ENCODE measurements at places on chromosomes 12 and 14.

DNA sequence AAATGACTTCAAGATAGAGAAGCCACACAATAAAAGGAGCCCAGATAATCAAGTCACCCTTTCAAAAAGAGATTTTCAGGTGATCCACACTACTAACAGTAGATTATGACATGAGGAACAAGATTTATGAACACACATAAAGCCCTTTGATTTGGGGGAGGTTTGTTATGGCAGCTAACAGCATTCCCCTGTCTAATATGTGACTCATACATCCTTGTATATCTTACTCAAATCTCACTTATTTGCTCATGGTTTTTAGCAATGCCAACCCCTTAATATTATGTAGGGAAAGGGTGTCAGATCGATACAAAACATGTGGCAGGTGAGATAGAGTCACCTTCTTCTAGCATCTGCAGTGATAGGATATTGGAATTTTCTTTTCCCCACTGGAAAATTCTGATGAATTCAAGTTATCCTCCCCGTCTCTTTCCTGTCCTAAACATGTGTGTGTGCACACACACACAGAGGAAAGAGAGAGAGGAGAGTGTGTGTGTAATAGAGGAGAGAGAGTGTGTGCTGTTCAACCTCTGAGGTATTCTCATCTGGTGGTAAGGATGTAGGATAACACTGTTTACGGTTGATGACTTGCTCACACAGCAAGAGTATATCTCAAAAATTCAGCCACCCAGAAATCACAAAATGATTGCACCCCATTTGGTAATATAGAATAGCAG is 319.9 kb downstream of the KCNC2 start:
- no peak for DNase-seq

- no peak for DNase-seq
Measured at GRCh38 chr14:24774187-24774915, 140.4 kb upstream of the GZMB start.

DNA sequence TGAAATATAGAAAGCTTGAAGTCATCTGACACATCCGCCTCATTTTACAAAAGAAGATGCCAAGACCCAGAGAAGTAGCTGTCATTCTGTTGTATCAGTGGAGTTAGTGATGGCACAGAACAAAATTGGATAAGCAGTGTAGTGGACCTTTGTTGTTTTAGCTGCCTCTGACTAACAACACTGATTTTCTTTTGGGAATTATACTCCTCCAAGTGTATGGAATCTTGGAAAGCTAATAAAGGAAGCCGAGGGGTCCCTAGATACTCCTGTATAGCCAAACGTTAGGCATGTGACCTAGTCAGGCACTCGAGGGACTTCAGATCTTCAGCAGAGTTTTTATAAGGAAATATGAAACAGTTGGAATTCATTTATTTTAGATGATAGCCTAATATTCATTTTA is 94.5 kb downstream of the OTOGL start:
- no peak for DNase-seq

- DNase-seq = peak; percentile 40
Measured at GRCh38 chr12:64088431-64089349, 133.4 kb downstream of the KICS2 start.

DNA sequence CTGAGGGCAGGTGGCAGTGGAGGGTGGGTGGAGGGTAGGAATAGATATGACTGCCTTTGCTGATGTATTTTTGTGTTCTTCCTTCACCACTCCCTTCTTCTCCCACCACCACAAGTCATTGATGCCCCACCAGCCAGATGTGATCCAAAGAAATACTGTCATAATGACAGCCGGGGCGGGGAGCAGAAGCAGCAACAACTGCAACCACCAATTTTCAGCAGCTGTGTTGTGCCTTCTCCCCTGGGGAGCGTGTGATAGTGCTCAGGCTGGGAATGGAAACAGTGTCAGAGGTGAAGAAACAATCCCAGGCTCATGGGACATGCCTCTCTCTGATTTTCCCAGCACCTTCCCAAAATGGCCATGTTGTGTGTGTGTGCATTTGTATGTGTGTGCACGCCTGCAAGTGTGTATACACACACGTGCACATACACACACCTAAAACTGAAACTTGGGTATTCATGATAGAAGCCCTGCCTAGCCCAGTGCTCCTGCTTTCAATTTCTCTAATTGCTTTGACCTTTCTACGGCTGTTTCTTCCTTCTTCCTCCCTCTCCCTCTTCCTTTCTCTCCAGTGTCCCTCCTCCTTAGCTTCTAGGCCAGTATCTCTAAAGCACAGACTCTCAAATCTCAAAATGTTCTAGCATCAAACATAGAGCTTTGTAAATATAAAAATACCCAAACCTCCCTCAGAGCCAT is 299.2 kb upstream of the FKBP4 start:
- no peak for DNase-seq

Data from NCI-H774 (cell line).